ENCODE measurements at places on chromosomes 5 and 9.

- peak; percentile 2 for DNase-seq
Observed at GRCh38 chr5:141149812-141150211, at the start of gene PCDHB6. Gene PCDHB6, plus strand, starts transcription at chr5:141150057. Its CDS starts 201 bp downstream, at chr5:141150258.

- no peak for DNase-seq
Observed at GRCh38 chr9:36092509-36093215, 43.9 kb upstream of the GLIPR2 start.

DNA sequence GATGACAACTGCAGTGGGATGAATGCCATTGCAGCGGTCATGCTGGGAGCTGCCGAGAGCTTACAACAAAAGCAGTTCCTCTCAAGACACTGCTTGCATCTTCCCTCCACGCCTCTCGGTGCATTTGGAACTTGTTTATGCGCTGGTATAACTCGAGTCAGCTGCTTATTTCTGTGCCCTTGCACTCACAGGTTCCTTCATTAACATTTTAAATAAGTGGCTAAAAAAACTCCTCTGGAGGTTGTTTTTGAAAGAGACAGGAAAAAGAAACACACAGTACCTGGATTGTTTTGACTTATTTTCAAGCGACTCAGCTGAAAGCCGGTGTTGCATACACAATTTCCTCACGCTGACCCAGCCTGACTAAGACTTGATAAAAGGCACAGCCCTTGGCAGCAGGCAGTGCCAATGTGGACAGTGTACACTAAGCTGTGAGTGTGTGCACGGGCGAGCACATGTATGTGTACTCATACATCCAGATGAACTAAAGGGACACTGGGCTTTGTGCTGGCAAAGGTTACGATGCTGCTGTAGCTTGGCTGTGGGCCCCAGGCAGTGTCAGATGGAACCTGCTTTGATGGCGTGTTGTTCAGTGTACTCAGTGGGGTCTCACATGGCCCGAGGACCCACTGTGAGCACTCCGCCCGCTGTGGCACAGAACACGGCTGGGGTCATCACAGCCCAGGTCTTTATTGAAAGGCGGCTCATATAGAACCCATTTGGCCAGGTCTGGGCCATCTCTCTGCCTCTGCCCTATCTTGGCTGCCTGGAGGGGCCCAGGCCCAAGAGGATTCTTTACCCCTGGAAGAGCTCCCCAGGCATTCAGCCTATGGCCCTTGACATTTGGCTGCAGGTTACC lies 92.3 kb downstream of the ANKRD33B start:
- no peak for DNase-seq

GRCh38 chr5:74312746-74313145 lies 327.8 kb downstream of the ENC1 start:
- no peak for DNase-seq

DNA sequence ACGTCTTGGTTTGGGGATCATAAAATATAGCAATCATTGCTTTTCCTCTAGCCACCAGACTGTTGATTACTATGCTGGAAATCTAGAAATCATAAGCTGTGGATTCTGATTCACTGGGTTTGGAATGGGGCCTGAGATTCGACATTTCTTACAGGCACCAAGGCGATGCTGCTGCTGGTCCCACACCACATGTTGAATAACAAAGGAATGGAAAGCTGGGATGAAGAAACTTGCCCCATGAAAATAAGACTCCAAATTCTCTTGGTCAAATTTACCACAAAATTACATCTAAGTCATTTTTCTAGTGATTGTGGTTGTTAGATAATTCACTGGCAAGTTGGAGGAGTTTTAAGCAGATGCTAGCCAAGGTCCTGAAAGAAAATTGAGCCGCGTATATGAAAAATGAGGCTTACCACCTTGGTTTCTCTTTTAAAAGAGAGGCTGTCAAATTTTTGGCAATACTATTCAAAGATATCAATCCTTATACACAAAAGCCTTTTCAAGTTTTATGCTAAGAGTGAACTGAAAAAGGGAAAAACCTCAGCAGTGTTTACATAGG lies 23.0 kb upstream of the MEIKIN start:
- DNase-seq: no peak

DNA sequence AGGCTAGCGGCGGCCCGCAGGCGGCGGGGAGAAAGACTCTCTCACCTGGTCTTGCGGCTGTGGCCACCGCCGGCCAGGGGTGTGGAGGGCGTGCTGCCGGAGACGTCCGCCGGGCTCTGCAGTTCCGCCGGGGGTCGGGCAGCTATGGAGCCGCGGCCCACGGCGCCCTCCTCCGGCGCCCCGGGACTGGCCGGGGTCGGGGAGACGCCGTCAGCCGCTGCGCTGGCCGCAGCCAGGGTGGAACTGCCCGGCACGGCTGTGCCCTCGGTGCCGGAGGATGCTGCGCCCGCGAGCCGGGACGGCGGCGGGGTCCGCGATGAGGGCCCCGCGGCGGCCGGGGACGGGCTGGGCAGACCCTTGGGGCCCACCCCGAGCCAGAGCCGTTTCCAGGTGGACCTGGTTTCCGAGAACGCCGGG lies 253 bp downstream of the SLC12A2 start:
- no peak for DNase-seq

GRCh38 chr9:106891286-106891685 lies 28.3 kb downstream of the ZNF462 start:
- DNase-seq: no peak

DNA sequence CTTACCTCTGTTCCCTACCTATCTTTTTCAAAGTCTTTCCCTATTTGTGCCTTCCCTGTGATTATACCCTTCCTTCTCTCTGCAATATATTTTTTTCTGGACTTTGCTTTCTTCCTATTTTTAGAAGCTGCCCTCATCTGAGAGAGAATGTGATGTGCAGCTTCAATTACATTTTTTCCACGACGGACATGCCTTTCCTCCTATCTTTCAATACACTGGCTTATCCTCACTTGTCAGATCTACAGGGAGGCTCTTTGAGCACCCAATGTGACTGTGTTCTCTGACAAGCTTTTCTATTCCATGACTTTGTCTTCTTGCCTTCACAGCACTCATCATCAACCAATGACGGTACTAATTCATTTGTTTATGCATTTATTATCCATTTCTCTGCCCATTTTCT lies 227.9 kb upstream of the CLINT1 start:
- no peak for DNase-seq

DNA sequence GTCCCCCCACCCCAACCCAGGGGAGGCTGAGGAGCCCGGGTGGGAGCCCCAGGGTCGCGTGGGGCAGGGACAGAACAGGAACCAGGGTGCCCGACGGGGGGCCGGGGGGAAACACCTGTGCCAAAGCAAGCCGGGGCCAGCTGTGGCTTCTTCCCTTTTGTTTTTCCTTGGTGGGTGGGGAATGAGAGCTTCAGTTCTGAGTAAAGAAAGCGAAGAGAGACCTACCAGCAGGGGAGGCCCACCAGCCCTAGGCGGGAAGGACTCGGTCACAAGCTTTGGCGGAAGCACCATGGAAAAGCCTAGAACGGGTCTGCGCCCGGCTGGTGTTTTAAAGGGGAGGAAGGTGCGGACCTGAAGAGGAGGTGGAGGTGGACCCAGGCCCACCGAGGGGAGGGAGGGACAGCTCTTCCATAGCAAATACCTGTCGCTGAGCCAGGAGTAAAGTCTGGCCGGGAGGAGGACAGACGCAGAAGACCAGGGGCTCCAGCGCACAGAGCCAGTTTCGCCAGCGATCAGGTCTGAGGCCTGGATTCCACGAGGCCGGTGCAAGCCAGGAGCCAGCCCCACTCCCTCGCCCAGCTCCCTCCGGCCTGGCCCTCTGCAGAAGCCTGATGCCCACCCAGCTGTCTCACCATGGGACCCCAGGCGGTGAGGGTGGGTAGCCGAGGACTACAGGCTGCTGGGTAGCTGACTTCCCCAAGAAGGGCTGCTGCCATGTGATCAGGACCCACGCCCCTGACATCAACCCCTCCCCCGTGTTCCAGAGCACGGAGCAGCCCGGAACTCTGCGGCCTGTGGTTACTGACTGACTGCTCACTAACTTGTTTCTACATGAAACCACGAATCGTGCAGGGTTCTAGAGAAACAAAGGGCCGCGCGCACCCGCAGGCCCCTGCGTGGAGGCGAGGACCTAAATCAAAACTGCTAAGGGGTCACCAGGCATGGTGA lies 849 bp upstream of the MGAT1 start:
- DNase-seq: no peak

- DNase-seq: no peak
Observed at GRCh38 chr5:30997681-30998080, 195.8 kb upstream of the CDH6 start.

DNA sequence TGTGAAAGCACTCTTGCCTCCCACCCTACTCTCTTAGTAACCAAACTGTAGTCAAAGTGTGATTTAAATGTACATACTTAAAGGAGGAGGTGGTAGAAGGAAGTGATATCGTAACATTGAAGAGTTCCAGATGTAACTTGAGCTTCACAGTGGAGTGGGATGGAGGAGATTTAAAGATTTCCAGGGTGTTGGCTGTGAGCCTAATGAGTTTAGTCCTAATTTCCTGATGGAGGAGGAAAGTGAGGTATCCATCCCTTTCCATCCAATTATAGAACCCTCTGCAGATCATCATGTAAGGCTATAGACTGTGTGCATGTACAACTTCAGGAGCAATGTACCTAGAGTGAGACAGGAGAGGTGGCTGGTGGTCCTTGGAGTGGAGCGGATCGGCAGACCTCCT lies 1163.9 kb upstream of the SEMA6A start:
- no peak for DNase-seq

GRCh38 chr5:14983666-14984441 lies 112.3 kb upstream of the ANKH start:
- DNase-seq: no peak

DNA sequence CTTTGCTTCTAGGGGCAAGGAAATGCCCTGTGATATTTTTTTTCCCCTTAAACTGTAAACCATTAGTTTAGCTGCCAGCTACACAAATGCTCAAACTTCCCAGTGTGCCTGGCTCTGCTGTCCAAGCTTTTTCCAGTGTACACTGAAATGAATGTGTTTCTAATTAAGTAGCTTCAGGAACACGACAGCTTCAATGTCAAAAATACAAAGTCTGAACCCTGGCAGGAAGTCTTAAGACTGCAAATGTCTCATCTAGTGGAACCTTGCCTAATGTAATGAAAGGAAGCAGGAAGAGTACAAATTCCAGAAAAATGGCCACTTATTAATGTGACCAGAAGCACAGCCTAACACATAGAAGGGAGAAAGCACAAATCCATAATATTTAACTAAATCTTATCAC lies 255.2 kb downstream of the CRB2 start:
- DNase-seq: no peak

DNA sequence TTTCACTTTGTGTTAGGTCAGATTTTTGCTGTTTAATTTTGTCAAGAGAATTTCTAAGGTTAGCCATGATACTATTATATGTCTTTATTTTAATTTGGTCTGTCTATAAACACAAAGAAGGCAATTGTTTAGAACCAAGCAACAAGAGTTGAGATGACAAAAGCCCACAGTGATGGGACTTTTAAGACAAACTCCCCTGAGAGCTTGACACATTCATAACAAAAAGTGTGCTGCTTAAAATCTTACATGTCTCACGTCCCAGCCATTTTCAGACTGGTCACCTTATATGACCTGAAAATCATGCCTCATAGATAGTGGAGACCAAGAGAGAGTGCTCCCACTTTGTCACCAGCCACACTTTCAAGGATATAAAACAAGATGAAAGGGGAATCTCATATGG lies 21.6 kb upstream of the NNT start:
- no peak for DNase-seq

DNA sequence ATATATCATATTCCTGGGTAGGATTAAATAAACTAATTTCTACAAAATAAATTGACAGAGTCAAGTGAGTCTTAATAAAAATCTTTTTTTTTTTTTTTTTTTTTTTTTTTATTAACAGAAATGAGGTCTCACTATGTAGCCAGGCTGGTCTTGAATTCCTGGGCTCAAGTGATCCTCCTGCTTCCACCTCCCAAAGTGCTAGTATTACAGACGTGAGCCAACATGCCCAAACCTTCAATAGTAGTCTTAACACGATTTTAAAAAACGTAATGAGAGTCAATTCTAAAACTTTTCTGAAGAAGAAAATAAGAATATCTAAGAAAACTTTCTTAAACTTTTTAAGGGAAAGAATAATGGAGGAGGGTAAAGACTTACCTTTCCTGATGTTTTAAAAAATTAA lies 84.2 kb downstream of the YIPF5 start:
- no peak for DNase-seq

DNA sequence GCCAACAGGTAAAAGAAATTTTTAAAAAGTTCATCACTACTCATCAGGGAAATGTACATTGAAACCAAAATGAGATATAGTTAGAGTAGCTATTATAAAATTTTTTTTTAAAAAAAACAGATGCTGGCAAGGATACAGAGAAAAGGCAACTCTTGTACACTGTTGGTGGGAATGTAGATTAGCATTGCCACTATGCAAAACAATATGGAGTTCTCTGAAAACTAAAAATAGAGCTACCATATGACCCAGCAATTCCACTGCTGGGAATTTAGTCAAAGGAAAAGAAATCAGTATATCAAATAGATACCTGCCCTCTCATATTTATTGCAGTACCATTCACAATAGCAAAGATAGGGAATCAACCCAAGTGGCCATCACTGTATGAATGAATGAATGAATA lies 44.2 kb upstream of the NIPAL4 start:
- DNase-seq: no peak

DNA sequence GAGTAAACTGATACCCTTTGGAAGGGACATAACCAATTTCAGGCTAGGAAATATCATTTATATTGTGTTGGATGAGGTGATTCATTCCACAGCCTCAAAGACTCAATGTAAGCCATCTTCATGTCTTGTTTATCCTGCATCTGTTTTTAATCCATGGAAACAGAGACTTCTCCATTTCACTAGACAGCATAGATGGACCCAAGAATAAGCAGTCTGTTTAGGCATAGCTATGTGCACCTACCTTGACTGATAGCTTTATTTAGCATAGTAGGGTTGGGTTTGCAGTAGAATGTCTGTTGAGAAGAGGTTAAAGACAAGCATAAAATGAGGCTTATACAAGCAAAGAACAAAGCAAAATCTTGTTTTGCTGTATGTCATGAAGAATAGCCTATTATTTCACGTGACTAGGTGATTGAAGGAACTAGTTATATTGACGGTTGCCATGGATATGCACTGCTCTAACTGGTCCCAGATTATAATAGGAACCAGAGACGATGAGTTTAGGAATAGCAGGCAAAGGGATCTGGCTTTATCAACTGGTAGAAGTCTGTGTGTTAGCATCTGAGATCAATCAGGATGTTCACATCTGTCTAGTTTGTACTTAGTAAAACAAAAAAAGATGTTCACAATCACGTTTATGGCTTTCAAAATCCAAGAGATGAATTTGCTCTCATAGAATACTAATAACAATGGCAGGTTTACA lies 154.8 kb upstream of the KLF9 start:
- DNase-seq: no peak

DNA sequence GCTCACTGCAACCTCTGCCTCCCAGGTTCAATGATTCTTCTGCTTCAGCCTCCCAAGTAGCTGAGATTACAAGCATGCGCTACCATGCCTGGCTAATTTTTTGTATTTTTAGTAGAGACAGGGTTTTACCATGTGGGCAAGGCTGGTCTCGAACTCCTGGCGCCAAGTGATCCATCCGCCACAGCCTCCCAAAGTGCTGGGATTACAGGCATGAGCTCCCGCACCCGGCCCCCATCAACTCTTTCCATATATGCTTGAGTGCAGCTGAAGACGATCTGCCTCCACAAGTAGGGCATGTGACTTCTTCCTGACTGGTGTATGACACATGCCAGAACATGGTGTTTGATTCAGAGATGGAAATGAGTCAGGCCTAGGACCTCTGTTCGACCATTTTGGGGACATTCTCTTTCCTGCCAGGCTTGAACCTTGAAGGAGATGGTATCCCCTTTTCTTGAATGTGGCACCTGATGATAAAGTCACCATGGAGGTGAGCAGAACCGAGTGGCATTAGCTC lies 7.5 kb upstream of the CNOT6 start:
- DNase-seq: no peak

- no peak for DNase-seq
Observed at GRCh38 chr5:143187495-143187894, 216.0 kb downstream of the NR3C1 start.
